Activated naive CD4-positive, alpha-beta T cell treated with anti-CD3 and anti-CD28 coated beads, Interleukin-2, amount 50 U/mL, for 16 hours (primary cell): ENCODE measurements at places on chromosomes 11 and 22.

DNA sequence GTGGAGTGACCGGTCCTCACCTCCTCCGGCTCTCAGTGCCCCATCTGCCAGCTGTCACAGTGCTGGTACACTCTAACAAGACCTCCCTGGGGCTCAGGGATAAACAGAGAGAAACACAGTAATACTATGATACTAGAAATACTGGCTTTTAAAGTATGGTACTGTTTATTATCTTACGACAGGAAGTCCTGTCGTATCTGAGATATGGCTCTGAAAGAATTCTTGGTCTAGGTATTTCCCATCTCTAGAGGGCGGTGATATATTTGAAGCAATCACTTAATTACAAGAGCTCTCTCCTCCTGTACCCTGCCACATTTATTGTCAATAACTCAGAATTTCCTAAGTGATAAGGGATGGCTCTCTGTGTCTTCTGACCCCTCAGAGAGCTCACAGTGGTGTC lies 119.1 kb downstream of the RRM1 start:
- no peak for DNase-seq

DNA sequence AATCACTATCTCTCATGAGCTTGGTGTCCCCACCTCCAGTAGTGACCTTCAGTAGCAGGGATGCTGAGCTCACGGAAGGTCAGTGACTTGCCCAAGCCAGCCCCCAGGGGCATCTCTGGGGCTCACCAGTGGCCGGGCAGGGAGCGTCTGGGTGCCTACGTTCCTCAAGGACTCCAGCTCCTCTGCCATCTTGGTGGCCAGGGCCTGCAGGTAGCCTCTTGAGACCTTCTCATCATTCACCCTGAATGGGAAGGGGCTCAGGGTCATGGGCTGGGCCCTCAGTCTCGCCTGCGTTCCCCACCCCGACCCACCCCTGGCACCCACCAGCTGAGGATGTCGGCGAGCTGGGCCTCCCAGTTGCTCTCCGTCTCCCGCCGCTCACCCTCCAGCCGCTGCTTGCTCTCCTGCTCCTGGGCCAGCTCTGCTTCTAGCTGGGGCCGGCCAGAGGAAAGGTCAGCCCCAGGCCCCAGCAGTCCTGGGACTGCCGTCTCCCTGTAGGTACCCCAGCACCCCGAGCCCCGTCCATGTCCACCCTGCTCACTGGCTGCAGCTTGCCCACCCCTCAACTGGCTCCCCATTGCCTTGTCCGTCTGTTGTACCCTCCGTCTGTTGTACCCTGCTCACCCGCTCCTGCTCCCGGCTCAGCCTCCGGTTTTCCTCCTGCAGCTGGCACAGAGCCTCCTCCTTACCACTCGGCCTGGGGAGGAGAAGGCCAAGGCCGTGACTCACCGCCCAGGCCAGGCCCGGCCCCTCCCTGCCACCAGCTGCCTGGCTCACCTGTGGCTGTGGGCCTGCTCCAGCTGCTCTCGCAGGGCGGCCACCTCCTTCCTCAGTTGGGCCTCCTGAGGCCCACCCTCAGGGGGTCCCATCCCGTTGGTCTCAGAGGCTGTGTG lies 9.5 kb downstream of the CDC42BPG start:
- no peak for DNase-seq

DNA sequence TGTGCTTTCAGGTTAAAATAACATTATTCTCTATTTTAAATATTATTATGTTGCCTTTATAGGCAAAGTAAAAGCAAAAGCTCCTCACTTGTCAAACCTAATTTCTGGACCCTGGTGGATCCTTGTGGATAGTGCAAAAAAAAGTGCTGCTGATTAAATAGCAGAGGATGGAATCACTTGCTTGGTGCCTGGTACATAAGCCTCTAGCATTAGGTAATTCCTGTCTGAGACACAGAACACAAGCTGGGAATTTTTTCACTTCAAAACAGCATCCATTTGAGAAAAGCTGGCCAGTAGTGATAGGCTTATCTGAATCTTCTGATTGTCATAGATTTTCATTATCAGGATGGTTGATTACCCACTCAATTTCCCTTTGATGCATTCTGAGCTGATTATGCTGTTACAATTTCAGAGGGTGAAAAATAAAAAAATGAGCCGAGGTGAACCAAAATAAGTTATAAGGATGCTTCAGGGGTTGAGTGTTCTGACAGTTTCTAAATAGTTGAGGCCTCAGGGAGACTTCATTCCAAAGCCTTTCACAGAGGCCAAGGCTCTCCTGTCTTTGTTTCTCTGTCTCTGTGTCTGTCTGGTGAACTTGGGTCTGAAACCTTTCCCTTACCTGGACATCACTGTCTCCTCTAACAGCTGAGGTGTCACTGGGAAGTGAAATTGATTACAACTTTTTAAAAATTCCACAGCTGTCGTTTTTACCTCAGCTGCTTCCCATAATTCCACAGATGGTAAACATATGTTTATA lies 242.9 kb downstream of the NELL1 start:
- DNase-seq, result no peak

DNA sequence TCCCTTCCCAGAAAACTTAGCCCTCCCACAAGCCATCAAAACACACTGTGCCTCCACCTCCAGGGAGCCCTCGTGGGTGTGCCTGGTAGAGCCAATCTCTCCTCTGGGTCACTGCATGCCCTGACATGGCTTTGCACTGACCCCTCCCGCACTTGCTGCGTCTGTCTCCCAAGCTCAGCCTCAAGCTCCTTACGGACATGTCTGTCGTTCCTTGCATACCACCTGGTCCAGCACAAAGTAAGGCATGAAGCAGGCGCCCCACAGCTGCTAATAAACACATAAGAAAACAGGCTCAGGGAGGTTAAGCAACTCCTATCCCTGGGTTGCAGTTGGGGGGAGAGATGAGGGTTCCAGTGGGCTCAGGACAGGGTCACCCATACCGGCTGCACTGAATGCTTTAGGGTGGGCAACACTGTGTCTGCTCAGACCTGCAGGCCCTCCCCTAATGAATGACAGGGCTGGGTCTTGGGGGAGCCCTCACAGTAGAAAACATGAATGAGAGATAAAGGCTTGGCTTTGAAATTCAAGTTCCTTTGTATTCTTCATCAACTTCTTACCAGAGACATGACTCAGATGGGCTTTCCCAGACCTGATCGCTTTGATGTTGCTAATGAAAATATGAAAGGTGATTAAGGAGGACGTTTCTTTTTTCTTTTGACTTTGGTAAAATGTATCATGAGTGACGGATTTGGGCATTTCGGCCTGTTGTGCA lies 38.0 kb downstream of the PHF21B start:
- DNase-seq, result peak; percentile 18
